Tracheal epithelial cell (primary cell): ENCODE measurements at places on chromosomes 1 and 21. TPM values are rescaled to one million over a fixed set of nuclear protein-coding genes. Genes with fewer than 3 reads are reported as not detected.

Gene GBP1
- 4.7 and 79.5 TPM in 2 replicates for total RNA-seq

Gene CD48
- total RNA-seq: not detected in 2 replicates

Gene TSTD1
- 104 and 173 TPM in 2 replicates for total RNA-seq

Gene FMO2
- total RNA-seq: 0.24 TPM in 1 of 2 replicates, not detected in the other
